CMK (cell line): ENCODE measurements at places on chromosomes 4 and X.

DNA sequence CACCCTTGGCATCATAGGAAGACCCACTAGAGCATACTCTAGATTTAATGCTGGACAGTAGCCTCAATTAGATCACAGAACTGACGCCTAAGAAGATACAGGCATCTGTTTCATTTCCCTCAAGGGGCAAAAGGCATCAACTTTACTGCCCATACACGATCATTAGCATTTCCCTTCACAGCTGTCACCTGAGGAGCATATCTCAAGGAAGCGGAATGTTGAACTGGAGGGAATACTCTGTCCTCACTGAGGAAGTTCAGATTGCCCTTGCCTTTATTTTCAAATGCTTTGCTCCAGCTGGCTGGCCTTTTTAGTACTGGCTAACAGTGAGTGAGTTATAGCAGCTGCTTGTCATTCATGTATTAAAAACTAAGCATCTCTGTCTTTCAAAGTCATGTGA lies 508.4 kb upstream of the GALNT7 start:
- DNase-seq: no peak

DNA sequence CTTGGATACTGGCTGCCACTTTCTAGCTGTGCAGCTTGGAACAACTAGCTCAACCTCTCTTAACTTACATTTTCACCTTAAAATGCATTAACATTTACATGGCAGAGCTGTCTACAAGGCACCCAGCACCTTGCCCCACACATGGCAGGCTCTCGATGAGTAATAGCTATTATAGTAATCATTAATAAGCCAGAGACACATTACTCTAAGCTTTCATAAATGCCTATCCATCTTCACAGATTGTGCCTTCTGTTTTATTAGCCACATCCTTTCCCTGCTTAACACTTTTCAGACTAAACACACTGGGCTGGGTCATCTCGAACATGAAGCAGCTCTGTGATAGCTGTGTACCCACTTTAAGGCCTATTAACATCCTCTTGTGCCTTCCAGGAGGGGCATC lies 83.8 kb upstream of the UCP1 start:
- DNase-seq: no peak

- DNase-seq: no peak
Measured at GRCh38 chr4:155887847-155888570, 15.5 kb upstream of the TDO2 start.

DNA sequence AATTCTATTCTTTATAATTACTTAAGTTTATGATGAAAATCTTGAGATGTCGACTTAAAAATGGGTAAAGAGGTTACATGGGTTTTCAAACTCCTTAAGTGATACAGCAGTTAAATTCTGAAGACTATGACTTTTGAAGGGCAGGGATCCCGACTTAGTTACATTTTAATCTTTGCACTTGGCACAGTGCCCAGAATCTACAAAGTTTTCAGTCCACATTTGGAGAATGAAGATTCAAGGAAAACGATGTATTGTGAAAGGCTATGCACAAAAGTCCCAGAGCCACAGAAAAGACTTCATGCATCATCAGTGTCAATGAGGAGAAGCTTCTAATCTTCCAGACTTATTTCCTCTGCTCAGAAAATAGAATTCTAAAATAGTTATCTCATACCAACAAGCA lies 36.3 kb upstream of the GRPR start:
- no peak for DNase-seq

- no peak for DNase-seq
Measured at GRCh38 chrX:87697409-87697808, 179.8 kb downstream of the KLHL4 start.

GRCh38 chrX:19446397-19446796 lies 68.9 kb downstream of the MAP3K15 start:
- no peak for DNase-seq

GRCh38 chr4:172900900-172901299 lies 267.7 kb upstream of the GALNT7 start:
- DNase-seq: no peak

- DNase-seq: no peak
Measured at GRCh38 chr4:38170338-38171169, 210.4 kb downstream of the PTTG2 start.

GRCh38 chr4:53608242-53608641 lies 17.0 kb upstream of the LNX1 start:
- no peak for DNase-seq

DNA sequence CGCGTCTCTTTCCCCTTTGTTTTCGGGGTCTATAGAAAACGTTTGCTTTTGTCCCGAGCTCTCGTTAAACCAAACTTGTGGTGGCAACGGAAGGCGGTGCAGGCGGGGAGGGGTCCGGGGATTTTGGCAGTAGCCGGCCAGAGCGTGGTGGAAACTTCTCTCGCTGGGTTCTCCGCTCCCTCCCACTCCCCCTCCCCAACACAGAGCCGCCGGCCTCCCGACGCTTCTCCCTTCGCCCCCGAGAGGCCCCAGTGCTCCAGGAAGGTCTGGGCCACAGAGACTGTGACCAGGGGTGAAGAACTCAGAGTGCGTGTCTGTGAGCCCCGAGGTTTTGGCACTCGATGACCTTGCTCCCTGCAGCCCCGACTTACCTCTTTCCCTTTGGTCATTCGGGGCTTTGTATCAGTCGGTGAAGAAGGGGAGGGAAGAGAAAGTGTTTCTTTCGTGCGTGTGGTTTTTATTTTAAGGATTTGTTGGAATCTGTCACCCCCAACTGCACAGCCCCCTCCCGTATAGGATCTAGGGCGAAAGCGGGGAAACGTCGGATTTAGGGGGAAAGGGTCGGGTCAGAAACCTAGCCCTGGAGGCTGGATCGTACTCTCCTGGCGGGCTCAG lies 9.0 kb upstream of the BCOR start:
- DNase-seq: no peak

DNA sequence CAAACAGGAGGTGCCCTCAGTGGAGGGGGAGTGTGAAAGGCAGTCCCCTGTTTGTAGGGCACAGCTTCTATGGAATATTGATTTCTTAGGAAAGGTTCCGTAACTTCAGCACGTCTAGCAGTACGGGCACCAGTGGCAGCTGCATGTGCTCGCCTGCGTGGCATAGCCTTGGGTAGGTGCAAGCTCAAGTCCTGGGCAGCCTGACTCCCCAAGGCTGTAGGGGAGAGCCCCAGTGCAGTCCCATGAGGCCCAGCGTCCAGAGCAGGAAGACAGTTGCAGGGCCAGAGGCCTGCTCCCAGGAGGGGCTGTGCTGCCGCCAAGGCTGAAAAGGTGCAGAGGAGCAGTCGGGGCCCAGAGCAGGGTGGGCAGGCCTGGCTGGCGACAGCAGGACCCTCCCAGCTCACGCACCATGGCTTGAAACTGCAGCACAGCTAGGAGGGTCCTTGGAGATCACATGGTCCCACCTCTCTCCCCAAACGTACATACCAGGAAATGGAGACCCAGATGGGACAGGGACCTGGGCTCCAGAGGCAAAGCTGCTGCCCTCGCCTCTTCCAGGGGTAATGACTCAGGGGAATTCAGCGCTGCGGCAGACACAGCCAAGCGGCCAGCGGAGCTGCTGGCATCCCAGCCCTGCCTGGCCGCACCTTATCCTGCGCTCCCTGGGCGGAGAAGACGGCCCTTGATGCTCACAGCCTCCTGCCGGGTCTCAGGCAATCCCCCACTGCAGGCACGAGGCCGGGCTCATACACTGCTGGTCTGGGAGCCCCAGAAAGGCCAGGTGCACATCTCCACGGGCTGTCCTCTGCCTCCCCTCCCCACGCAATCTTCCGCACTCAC lies 6.0 kb upstream of the DUSP9 start:
- DNase-seq: no peak

GRCh38 chrX:7447801-7448499 lies 300.0 kb upstream of the PUDP start:
- no peak for DNase-seq
